ENCODE measurements at places on chromosomes 7 and 10.

GRCh38 chr7:14096159-14096558 is 106.7 kb upstream of the ETV1 start:
- DNase-seq = no peak

DNA sequence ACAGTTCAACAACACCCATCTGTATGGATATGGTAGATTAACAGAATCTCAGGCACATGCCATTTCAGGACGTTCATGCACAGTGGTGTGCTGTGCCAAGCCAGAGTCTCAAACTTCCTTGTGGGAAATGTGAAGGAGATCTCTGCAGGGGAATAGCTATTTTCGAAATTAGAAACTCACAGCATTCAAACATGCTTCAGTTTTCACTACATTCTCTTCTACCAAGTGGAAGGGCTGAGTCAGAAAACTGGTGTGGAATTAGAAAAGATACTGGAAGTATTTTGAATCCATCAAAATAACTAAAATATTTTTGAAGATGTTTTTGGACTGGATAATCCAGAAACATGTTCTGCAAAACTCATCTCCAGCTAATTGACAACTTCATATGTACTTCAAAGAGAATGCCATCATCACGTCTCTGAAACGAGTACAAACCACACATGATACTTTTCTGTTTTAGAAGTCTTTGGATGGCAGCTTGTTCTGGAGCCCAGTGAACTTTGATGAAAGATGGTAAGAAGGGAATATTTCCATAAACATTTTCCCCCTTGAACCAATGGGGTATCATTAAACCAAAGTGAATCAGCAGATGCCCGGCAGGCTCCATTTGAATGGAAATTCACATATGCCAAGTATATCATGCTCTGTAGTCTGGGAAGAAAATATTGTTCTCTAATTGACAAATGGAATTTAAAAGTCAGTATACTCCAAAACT is 616.3 kb upstream of the IGFBP3 start:
- DNase-seq = no peak

GRCh38 chr10:102342958-102343357 is 52.5 kb upstream of the NFKB2 start:
- no peak for DNase-seq

GRCh38 chr7:94655848-94656657 is at the start of gene SGCE:
Gene SGCE, minus strand, starts transcription at chr7:94656133. Its CDS starts 35 bp downstream, at chr7:94656098.
- DNase-seq = peak; percentile 60

- DNase-seq = peak; percentile 23
Measured at GRCh38 chr7:123494193-123494796, 40.1 kb downstream of the IQUB start.

DNA sequence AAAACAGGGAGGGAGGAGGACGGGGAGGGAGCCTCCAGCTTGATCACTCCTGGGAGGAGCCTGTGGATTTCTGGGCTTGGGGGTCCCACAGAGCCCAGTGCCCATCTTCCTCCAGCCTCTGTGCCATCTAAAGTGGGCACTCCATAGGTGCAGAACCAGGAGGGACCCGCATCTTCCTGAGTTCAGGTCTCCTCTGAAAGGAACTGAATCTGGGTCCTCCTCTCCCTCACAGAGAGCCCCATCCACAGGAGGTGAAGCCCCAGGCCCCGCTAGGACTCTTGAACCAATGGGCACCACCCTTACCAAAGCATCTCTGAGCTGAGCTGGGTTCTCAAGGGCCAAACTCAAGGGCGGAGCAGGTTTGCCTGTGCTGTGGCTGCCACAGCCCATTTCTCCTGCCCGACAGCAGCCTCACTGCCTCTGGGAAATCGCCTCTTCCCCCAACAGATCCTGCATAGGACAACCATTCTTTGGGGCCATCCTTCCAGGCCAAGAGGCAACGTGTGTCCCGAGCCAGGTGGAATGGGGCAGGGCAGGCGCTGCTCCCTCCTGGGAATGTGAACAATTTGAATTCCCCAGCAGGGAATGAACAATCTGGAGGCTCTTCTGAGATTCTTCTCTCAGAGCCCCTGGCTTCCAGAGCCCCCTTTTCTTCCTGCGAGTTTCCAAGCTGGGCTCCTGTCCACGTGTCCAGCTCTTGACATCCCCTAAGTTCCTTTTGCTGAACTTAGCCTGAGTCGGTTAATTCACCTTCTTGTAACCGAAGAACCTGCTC is 411.0 kb upstream of the FOXK1 start:
- no peak for DNase-seq

- no peak for DNase-seq
Measured at GRCh38 chr7:30286749-30287148, 2.4 kb downstream of the ZNRF2 start.

- DNase-seq = no peak
Measured at GRCh38 chr10:3648170-3648569, 136.8 kb downstream of the KLF6 start.

DNA sequence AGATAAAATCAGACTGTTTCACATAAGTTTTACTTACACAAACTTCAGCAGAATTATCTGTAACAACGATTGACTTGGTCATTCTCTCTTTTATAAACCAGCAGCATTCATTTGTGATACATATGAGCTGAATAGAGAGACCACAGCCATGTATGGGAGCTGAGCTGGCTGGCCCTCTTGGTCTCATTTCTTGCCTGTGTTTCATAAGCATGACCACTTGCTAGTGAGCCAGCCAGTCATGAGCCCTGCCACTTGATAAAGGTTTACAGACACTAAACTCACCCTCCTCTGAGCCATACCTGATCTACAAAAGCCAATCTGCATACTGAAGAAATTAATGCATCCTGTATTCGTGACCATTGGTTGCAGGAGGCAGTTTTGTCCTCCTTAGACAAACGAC is 82.1 kb downstream of the PKD1L1 start:
- no peak for DNase-seq

GRCh38 chr7:142939226-142939910 is at the start of gene LLCFC1:
Gene LLCFC1, plus strand, starts transcription at chr7:142939484. Its CDS starts 138 bp downstream, at chr7:142939622.
- DNase-seq = peak; percentile 17

DNA sequence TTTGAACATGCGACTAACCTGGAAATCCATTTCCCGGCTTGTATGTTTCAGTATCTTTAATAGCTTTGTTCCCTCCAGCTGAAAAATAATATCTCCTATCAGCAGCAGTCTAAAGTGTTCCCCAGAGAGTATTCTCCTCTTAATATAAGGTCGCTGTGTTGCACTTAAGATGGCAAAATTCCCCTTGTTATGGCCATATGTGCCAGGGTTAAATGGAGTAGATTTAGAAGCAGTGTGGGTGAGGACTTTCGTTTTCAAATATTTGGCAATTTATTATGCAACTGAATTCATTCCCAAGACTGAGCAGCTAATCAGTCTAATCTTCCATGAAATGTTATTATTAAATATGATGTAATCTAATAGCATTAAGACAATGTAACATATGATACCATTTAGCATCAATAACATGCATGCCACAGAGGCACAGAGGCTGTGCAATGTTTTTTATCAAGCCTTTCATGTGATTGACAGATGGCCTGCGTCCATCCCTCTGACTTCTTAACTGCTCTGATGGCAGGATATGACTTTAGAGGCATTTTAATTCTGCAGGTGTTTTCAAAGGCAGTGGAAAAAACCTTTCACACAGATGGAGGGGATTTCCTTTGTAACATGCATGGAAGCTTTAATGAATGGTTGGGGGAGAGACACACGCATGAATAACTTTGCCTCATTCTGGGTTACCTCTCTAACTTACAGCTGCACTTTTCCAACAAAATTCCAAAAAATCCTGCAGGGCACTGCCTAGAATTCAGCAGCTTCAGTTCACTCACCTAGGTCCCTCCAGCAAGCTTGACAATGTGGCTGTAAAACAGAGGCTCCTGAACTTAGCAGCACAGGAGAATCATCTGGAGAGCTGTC is 55.1 kb upstream of the ZPBP start:
- DNase-seq = no peak

GRCh38 chr7:1300206-1300605 is 67.5 kb downstream of the UNCX start:
- no peak for DNase-seq

GRCh38 chr7:12930534-12930933 is 243.1 kb downstream of the ARL4A start:
- DNase-seq = no peak

- DNase-seq = no peak
Measured at GRCh38 chr10:132986076-132986475, 43.7 kb upstream of the CFAP46 start.

DNA sequence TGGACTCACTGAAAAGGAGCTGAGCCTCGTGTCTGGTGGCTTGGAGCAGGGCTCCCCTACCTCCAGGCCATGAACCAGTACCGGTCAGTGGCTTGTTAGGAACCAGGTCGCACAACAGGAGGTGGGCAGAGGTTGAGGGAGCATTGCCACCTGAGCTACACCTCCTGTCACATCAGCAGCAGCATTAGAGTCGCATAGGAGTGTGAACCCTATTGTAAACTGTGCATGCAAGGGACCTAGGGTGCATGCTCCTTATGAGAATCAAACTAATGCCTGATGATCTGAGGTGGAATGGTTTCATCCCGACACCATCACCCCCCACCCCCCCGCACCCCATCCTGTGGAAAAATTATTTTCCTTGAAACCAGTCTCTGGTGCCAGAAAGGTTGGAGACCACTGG is 50.4 kb downstream of the TSPAN15 start:
- no peak for DNase-seq

DNA sequence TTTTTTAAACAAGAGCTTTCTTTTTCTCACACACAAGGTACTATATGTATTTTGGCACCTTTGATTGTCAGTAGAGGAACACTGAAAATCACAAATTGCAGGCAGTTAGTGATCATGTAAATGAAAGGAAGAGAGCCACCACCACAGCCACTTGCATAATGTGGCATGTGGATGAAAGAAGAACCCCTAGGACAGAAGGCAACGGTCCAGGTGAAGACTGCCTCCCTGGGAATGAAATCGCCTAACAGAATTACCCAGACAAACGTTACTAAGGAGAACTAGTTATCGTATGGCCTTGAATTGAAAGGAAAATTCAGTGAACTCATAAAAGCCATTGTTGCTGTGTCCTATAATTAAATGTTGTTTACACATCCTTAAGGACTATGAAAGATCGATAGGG is 41.2 kb upstream of the PTPRZ1 start:
- DNase-seq = no peak

DNA sequence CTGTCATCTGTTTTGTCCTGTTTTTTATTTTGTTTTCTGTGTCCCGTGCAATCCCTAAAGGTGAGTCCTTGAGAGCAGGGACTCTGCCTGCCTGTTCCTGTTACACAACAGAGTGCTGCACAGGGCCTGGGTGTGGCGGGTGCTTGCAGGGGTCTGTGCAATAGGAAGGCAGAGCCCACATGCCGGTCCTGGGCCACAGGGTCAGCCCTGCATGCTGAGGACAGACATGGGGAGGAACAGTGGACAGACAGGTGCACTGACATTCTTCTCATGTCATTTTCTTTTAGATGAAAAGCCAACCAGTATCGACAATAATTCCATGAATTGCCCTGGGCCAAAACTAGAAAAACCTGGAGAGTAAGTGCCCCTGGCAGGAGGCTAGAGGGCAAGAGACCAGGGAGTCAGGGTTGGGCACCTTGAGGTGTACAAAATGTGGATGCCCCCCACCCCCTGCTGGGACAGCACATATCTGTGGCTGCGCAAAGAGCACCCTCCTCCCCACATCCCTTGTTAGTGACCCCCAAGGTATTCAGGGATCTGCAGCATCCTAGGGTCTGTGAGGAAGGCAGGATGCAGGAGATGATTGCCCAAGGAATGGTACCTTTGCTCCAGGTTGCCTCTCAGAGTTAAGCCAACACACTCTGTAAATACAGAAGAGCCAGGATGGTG is 19.9 kb downstream of the ANTXRL start:
- no peak for DNase-seq

DNA sequence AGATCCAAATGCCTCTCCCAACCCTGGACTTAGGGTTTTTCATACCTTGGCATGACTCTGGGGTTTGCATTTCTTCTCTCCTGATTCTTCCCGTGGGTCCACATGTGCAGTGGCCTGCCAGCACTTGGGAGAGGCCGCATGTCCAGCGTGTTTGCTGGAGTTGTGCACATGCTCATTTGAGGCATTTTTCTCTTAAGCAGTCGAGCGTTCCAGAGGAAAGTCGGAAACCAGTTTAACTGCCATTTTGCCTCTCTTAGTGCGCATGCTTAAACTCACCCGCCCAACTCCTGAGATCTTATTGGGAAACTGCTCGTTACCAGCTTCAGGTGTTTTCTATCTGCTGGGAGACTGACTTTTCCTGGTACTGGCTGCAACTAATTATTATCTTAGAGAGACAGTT is 888.4 kb upstream of the PHF14 start:
- no peak for DNase-seq

DNA sequence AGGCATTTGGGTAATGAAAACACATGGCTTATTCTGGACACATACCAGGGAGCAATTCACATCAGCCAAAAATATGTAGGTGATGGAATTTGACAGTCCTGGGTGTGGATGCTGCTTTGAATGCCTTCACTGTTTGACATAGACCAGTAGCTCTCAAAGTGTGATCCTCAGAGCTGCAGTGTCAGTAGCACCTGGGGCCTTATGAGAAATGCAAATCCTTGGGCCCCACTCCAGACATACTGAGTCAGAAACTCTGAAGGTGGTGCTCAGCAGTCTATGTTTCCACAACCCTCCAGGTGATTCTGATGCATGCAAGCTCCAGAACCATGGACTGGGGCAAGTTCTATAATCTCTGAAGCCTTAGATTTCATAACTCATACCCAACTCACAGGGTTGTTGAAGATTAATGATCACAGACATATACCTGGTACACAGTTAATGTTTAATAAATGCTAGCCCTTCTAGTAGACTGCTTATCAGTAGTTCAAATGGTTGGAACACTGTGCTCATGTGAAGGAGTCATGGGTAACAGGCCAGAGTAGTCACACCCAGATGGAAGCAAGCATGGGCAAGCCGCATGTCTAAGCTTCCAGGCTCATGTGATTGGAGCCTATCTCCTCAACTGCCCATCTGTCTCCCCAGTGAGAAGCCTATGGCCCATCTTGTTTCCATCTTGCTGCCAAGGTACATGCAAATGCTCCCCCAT is 715.7 kb downstream of the GRID1 start:
- DNase-seq = peak; percentile 49

GRCh38 chr7:24366876-24367275 is 82.9 kb downstream of the NPY start:
- no peak for DNase-seq

DNA sequence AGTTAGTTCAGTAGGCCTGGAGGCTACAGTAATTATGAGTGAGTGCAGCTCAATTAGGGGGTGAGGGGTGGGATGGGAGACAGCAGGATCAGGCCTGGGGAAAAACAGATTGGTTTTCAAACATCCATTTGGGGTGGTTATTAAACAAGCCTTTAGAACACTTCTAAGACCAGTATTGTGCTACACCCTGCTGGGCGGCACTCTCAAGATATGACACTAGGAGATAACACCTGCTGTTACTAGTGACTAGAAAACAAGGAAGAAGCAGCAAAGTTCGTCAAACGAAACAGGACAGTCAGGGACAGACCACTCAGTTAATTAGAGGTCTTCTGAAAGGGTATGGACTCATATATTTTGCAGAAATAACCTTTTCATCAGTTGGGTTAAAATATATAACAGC is 353.6 kb downstream of the PTEN start:
- no peak for DNase-seq

DNA sequence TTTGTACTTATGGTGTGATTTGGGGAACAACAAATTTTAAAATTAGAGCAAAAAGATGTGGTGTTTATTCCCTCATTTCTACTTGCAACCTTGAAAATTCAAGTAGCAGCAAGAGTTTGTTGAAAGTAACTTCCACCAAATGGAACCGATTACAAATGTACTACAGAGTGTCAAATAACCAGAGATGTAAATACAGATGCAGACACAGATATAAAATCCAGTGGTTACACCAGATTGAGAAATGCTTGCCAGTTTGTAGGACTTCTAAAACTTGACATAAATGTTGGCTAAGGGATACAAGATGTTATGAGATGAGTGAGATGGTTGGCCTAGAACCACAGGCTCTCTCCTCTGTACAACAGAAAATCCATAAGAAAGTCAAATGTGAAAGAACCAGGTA is 162.1 kb downstream of the DIP2C start:
- no peak for DNase-seq

All from mucosa of gallbladder (tissue), 1 donor.